Fibroblast of skin of scalp (primary cell): ENCODE measurements at places on chromosomes 3 and 15.
A peak's percentile ranks its signal among the peaks of the same experiment; 100 is the strongest.

- DNase-seq, result no peak
Observed at GRCh38 chr15:69165637-69166025, 5.2 kb downstream of the GLCE start.

GRCh38 chr3:122230174-122230573 lies 46.7 kb downstream of the CASR start:
- DNase-seq, result no peak

DNA sequence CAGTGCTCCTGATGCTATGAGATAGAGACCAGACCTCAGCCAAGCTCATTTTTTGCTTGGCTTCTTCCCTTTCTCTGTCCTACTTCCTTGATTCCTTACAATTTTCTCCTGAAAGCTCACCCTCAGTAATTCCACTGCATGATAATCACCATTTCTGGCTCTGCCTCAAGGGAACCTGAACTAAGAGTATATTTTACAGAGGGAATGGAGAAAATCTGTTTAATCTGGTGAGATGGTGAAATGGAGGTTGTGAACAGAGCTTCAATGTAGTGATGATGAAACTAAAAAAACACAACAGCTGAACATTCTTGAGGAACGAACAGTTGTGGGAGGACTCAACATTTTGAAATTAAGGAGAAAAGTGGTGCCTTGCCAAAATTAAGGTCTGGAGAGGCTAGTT lies 16.3 kb downstream of the HHLA2 start:
- peak; percentile 37 for DNase-seq

DNA sequence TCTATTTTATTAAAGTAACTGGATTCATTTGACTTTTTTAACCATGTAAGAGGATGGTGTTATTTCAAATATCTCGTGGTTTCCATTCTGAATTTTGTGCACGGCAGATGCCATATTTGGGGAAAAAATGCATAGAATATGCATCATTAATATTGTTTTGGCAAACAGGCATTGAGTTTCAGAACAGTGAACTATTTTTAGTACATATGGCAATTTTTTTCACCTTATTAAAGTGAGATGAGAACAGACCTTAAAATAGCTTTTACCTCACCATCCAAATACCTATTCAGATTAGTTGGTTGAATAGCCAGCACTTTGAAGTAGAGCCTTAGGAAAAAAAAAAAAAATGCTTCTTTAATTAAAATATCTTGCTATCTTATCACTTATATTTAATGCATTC lies 117.3 kb upstream of the FLNB start:
- DNase-seq, result peak; percentile 92

- DNase-seq, result peak; percentile 22
Observed at GRCh38 chr3:96863129-96863740, 48.8 kb downstream of the EPHA6 start.

GRCh38 chr3:53478921-53479664 lies 15.3 kb upstream of the CACNA1D start:
- no peak for DNase-seq

GRCh38 chr15:59260090-59260489 lies 53.4 kb downstream of the LDHAL6B start:
- DNase-seq, result no peak

- DNase-seq, result no peak
Observed at GRCh38 chr15:68508485-68509189, 70.2 kb upstream of the CORO2B start.

DNA sequence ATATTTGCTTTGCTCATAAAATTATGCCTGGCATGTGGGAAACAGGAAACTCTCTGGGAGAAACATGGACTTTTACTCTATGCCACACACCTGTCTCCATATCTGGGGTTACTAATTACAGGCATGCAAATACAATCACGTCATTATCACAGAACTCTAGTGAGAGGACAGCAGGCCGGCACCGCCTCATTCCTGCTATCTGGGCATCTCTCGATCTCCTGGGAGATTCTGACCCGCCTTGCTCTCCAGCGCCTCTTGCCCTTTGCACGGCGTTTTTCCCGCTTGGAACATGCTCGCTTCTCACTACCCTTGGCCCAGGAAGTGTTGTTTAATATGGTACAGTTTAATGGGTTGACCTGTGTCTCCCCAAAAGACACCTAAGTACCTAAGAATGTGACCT lies 45.4 kb upstream of the PARL start:
- DNase-seq, result no peak
